ENCODE measurements at places on chromosomes 2 and 18.

GRCh38 chr2:164937864-164938401 is 17.4 kb downstream of the SLC38A11 start:
- DNase-seq, result no peak

DNA sequence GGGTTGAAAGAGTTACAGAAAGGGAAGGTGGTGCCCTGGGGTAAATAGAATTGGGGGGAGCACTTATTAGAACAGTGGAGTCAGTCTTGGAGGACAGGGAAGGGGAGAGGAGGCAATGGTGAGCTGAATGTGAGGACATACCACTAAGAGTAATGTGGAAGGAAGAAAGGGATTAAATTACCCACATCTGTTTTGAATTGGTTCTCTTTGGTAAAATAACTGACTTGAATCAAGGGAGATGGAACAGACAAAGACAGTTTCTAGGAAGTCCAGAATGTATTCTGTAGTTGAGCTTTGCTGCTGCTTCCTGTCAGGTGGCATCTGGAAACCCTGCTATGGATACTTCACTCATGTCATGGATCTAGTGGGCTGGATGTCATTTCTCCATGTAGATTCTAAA is 6.7 kb downstream of the SETBP1 start:
- no peak for DNase-seq

GRCh38 chr18:48072428-48073204 is 142.2 kb upstream of the SMAD2 start:
- DNase-seq, result no peak

DNA sequence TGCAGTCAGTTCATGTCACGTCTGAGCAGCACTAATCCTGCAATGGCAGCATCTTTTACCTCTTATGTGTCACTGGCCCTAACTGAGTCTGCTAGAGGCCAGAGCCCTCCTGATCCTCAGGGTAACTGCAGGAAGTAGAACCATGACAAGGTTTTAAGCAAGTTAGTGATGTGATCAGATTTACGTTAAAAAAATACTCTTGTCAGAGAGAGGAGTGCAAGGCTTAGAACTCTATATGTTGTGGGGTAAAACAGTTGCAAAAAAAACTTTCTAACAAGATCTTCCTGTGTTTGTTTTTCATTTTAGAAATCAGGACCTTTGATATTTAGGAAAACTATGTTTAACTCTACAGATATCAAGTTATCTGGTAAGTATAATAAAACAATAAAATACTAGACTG is 4.6 kb downstream of the TMEM87B start:
- no peak for DNase-seq

DNA sequence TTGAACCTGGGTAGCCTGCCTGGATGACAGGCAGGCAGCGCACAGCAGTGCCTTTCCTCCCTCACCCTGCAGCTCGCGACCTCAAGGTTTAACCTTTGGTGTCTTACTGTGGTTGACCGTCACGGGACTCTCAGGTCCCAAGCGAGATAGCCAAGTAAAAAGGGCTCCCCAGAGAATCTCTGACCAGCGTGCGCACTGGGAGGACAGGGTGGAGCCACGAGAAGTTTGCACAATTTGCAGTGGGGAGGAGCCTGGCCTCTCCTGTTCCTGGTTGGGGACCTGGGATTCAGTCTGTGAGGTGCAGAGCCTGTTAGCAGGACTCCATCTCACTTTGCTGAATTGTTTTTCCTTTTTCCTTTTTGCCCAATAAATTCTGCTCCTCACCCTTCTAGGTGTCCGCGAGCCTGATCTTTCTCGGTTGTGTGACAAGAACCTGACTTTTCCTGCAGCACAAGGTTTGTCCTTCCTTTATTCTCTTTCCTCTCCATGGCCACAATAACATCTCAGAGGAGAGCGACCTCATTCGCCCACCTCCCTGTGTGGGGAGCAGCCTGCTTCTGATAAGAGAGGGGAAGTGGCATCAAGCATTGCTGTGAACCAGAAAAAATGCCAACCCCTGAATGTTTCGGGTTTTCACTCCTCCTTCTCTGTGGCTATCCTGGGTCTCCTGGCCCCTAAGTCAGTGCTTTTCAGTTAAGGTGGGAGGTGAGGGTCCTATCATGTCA is 36.2 kb downstream of the POU3F3 start:
- no peak for DNase-seq
